ENCODE measurements at places on chromosomes 1 and 21.

DNA sequence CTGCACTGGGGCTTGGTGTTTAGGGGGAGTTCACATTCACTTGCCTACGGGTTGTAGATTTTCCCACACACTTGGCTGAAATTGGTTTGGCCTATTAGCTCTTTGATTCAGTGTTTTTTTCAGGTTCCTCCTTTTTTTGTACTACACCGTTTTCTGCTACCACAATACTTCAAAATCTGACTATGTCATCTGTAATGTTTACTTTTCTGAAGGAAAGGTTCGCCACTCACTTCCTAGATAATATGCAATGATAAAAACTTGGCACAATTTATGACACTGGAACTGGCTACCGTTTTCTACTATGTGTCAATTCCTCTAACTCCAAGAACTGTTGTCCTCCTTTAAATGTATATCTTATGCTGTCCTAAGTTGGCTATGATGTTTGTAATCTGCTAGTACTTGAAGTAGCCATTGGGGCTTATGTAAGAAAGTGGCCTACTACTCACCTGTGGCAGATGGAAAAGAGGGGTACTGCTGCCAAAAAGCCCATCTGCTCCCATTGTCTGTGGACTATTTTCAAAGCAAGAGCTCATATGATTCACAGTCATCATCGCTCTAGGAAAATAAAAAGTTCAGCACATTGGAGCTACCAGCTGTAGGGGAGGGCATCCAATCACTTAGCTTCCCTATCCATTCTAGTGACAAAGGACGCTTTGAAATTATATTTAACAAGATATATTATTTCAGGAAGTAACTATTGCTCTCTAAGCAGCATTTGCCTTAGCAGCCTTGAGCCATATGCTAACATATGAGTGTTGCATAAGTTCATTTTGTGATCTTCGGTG is 42.4 kb upstream of the BACH1 start:
- peak; percentile 89 for DNase-seq

DNA sequence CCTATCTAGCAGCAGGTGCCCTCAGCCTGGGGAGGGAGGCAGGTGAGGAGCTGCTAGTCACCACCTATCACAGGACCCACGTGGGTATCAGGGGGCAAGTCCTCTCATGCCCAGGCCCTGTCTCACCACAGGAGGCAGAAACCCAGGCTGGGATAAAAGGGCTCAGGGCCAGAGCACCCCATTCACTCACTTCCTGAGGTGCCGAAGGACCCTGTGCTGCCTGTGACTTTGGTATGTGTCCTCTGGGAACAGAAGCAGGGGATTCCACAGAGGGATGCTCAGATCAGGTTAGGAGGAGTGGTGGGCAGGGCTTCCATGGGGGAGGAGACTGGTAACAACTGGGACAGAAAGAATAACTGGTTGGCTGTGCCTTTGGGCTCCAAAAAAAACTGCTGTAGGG is at the start of gene LCE1E:
Gene LCE1E (plus strand): TSS at position 181 of the 400 bp plus-strand sequence. CDS start 1,043 bp downstream, outside the sequence.
- DNase-seq: no peak

GRCh38 chr1:91720044-91720443 is 165.9 kb downstream of the TGFBR3 start:
- no peak for DNase-seq

DNA sequence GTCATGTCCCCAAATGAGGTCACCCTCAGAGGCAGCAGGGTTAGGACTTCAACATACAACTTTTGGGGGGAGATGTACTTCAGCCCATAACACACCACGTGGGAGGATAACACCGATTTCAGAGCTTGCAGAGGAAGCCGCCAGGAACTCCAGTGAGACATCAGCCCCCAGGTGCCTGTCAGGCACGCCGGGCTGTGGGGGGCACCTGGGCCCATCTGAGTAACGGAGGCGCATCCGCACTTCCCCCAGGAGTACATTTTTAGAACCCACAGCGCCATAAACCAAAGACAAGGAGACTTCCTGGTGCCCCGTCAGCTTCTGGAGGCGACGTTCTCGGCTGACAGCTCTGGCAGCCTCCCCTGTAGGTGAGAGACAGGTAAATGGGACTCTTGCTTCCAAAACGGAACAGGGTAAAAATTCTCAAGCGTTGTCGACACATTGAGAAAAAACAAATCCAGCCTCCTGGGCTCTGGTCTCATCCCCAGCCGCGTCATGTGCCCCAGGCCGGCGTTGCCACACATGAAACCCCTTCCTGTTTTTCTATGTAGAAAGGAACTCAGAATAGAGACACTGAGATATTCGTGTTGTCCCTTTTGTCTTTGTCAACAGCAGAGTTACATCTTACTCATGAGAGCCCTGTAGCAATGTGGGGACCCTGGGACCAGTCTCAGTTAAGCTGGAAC is 93.3 kb downstream of the PDE9A start:
- no peak for DNase-seq

- DNase-seq: no peak
These were observed 62.8 kb upstream of the SCCPDH start for GRCh38 chr1:246661451-246661850.

DNA sequence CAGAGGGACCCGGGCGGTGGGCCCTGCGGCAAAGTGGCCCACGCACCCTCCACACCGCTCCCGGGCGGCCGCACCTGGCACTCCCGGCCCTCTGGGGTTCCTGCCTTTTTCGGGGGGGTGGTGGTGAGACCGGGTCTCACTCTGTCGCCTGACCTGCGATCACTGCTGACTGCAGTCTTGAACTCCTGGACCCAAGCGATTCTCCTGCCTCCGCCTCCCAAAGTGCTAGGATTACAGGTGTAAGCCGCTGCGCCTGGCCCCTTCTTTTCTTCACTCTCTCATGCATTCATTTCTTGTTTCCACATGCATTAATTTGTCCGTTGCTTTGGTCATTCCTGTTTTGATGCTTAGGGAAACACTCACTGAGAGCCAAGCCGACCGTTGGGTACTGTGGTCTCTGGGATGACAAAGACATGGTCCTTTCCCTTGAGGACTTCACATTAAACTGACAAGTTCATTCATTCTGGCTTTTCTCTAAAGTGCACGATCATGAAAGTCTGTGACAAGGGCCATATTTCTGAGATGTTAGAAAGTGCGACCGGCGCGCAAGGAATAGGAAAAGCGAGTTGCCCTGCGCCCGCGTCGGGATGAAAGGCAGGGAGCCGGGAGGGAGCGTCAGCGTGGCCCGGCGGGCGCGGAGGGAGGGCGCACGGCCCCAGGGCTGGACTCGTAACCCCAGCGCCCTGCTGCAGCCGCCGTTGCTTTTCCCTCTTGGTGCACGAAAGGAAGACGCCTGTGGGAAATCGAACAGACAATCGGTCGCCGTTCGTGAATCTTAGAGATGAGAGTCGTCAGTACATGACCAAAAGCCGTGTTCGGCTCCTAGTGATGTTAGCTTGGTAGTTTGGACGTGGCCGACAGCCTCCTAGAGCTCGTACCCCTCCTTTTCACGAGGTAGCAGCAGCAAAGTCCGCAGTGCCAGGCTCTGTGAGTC is 1.0 kb upstream of the MCOLN2 start:
- DNase-seq: no peak

DNA sequence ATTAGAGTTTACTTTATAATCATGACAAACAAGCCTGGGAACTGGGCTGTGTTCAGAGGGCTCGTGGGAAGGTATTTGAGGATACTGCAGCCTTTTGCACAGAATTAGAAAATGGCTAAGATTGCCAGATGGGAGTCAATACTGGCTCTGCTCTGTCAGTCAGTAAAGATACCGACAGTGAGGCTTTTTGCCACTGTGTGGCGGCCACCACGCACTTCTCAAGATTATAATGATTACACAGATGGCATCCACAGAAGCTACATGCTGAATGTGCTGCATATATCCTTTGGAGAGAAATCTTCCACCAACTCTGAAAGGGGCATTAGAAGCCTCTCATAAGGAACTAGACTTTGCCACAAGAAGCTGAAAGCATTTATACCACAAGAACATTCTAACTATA is 213.4 kb upstream of the PTBP2 start:
- DNase-seq: no peak

- peak; percentile 95 for DNase-seq
These were observed 3.8 kb upstream of the HES3 start for GRCh38 chr1:6239950-6240768.

DNA sequence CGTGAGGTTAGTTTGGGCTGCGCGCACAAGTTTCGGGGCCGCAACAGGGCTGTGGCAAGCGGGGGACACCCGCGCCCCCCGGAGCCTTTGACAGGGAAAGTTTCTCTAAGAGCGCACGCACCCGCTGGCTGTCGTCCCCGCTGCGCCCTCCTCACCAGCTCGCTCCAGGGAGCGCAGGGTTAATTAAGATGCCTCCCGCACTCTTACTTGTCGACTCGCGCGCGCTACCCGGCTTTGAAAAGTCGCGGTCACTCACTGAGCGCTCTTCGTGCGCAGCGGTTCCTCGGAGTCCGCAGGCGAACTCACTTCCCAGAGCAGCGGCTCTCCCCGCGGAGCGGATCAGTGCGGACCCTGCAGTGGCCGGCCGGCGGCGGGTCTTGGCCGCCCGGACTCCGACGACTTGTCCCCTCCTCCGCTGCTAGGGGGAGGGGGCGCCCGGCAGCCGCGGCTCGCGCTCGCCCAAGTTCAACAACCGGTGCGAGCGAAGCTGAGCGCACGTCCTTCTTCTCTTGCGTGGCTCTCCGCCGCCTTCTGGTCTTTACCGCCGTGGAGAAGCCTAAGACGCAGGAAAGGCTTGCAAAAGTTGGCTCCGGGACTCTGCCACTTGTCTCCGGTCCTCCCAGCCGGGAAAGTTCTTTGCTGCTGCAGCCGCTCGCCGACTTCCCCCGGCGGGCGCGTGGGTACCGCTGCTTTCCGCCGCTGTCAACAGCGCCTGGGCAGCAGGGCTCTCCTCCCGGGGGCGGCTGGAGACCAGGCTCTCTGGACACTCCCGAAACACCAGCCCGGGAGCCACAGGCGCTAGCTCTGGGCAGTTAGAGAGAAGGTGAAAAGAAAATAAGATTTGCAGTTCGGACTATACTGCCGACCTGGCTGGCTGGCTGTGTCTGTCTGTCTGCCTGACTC is 506 bp downstream of the JUN start:
- no peak for DNase-seq

DNA sequence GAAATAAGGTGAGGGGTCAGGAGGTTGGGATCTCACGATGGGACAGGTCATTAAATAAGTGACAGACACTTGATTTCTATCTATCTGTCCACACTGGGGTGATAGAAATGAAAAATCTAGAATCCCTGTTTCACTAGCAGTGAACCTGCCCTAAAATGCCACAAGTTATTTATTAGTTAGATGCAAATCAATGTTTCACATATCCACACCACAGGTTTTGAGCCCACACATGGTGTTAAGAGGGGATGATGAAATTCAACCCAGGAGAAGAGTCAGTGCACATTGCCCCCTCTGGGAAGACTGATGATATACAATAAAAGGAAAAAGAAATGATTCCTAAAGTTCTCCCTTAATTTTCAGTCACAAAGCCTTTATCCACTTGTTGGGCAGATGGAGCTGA is 10.1 kb upstream of the NTPCR start:
- DNase-seq: no peak

DNA sequence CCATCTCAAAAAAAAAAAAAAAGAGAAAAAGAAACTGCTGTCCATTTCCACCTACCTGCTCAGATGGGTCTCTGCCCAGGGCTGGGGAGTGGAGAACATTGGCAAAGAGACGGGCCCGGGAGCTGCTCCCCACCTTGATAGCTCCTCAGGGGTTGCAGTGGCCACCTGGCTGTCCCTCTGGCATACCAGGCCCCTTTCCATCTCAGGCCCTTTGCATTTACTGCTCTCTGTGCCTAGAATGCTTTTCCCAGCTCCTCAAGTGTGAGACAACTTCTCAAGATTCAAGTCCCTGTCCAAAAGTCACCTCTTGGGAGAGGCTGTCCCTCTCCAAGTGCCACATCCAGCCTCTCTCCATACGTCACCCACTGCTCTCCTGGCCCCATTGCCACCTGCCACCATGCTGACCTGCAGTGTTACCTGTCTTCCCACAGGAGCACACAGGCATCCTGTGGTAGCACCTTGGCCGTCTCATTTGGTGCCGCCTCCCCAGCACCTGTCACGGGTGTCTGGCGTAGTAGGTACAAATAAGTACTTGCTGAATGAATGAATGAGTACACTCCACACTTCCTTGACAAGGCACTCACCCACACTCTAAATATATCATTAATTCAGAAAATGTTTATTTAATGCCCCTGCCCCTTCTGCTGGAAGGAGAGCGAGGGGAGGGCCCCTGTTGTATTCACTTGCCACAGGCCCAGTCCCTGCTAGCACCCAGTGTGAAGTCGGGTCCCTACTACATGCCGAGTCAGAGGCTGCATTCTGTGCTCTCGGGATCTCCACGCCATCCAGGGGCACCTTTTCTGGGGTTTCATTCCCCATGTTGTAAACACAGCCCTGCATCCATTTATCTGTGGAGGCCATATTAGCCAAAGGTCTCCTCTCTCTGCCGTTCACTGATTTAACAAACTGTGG is 48.8 kb downstream of the DISP3 start:
- no peak for DNase-seq

DNA sequence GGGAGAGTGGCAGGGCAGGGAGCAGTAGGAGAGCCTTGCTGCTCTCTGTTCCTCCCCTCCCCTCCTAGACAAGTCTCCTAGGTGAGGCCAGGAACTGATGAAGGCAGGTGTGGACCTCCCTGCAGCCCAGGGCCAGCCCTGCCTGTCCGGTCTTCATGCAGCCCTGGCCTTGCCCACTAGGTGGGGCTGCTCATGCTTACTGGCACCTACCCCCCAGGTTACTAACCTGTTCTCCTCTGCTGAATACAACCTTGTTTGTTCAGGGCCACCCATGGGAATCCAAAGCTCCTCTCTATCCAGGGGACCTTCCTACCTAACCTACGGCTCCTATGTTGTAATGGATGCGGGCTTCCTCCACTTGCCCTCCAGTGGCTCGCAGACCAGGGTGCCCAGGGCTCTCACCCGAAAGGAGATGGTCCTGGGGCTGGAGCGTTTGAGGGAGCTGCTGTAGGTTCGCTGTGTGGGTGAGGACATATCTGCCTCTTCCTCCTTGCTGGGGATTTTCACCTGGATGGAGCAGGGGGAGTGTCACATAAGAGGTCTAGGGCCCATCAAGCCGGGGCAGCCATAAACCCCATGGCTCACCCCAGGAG is 7.9 kb upstream of the TNNT2 start:
- peak; percentile 33 for DNase-seq

GRCh38 chr1:106746448-106747085 is 309.9 kb upstream of the PRMT6 start:
- no peak for DNase-seq

DNA sequence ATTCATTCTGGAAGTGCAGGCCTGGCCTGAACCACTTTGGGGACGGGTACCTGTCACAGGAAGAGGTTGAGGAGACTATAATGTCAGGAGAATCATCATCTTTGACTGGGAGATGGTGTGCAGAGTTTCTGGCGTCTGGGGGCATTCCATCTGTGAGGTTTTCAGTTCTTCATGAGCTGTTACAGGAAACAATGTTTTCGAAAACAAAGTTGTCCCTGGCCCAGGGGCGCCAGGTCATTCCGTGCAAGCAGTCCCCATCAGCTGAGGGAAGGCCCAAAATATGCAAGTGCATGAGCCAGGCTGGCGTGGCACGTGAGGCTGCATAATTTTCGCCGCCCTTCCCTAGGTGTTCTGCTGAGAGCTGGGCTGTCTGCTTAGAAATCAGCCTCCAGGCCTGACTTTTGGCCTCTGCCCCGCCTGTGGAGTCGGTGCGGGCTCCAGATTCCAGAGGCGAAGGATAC is 68.4 kb upstream of the ATP5PO start:
- DNase-seq: no peak

Measured in NCI-H1092 (cell line).